ENCODE measurements at places on chromosomes 5 and 9.

DNA sequence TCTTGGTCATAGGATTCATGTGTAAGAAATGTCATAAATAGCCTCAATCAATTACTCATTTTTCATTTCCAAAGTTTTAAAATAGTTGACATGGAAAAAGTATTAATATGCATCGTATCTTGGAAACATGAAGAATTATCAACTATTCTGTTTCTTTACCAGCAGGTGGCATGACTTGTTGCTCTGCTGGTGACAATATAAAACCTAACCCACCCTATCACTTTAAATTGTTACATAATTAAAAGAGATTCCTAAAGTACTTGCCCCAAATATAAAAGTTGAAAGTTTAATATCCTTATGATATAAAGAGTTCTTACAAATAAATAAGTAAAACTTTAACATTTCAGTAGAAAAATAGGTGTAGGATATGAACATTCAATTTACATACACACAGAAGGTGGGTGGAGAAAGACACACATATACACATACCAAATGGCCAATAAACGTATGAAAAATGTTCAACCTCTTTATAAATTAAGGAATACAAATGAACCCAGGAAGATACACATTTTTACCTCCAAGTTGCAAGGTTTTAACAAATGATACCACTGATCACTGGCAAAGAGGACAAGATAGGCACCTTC, 30.6 kb downstream of the MAP1B start:
- no peak for DNase-seq

GRCh38 chr9:4662989-4663792, 1.1 kb downstream of the PLPP6 start:
- DNase-seq: no peak

- no peak for DNase-seq
These were observed 2.9 kb upstream of the C7 start for GRCh38 chr5:40906351-40906751.

- no peak for DNase-seq
These were observed 4.4 kb downstream of the LRRC8A start for GRCh38 chr9:128886211-128886891.

DNA sequence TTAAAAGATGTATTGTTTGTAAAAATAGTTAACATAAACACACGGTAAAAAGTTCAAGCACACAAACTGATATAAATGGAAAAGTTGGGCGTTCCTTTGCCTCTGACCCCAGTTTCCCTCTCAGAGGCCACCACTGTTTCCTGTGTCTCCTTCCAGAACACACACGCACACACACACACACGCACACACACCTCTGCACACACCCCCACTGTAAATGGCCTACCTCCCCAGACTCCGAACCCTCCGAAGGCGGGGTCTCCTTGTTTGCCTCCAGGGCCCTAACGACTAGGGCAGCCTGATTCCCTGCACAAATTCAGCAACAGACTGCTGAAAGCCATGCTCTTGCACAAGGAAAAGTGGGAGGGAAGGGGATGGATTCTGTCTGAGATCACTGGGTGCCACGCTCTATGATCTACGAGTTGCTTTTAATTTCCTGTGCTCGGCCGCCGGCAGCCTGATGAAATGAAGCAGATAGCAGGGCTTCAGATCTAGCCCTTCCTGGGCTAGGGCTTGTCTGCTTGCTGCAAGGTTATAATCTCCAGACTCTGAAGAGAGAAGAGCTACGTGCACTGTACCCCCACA, 184.0 kb upstream of the IL12B start:
- no peak for DNase-seq

DNA sequence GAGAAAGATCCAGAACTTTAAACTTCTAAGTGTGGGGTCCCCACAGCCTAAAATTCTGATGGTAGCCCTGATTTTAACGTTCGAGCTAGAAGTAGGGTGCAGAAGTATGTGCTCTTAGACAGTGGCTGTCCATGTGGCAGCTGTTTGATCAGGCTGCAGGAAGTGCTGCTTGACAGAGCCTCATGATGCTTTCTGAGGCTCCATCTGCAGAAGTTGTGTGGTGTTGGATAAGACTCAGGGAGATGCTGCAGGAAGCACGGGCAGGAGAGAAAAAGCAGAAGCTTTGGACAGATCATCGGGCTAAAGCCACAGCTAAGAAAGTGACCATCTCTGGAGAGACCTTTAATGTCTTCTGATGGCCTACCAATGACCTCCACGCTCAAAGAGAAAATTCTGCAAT, 8.1 kb downstream of the MTMR12 start:
- no peak for DNase-seq

- peak; percentile 77 for DNase-seq
These were observed 99.3 kb downstream of the ACTBL2 start for GRCh38 chr5:57383093-57383861.

- DNase-seq: no peak
These were observed 4.9 kb downstream of the SGCD start for GRCh38 chr5:156331845-156332244.

DNA sequence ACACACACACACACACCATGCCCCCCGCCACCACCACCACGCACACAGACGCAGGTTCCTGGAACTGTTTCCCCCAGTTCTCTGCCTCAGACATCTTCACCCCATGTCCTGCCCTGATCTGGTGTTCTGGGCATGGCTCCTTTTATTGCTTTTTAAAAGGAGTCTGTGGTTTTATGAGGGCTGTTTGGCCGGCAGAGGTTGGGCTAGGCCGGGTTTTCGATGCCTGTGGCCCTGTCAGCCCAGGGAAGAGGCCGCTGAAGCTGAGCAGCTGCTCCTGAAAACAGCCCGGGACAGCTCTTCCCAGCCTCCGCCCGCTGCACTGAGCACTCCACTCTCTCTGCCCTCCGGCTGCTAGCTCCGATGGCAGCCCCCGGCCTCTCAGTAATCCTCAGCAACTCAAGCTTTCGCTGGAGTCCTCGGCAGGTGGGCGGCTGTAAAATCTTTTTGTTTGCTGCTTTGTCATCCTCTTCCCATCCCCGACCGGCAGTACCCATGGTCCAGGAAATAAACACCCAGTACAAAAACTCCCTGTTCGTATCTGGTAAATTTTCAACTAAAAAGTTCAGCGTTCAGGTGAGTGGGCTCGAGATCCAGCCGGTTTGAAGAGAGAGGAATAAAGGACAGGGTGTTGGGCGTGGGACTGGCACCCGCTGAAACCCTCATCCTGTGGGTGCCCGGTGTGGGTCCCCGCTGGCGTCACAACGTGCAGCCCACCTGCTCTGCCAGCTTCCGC, 103.0 kb upstream of the ERCC6L2 start:
- DNase-seq: peak; percentile 54

GRCh38 chr9:114224247-114224610, 68.9 kb downstream of the COL27A1 start:
- peak; percentile 49 for DNase-seq

DNA sequence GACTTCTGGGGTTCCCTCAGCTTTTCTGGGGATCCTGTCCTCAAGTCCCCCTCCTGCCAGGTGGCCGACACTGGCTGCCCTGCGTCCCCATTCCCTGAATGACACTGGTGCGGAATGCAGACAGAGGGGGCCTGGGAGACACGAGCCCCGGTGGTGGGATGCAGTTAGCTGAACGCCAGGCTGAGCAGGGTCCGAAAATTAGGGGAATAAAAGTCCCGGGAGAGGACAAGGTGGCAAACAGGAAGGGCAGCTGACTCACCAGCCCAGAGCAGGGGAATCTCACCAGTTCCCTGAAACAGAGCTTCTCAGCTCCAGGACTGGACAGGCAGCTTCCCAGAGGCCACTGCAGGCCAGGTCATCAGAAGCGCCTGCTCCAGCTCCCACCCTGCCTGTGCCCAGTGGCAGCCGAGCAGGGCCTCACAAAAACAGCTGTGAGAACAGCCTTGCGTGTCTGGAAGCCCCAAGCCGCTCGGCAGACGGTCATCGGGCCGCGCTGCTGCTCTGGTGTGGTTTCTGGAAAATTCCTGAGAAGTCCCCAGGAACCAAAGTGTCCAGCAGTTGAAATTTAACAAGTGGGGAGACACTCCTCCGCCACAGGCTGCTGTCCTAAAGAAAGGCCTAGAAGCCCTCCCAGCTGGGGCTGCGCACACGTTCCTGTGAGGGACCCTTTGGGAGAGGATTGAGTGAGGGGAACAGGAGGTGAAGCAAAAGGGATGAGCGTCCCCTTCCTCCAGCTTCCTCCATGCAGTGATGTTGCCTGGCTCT, 47.6 kb upstream of the EXOC3 start:
- no peak for DNase-seq

GRCh38 chr5:168947212-168947868, 353.6 kb downstream of the SLIT3 start:
- peak; percentile 69 for DNase-seq

DNA sequence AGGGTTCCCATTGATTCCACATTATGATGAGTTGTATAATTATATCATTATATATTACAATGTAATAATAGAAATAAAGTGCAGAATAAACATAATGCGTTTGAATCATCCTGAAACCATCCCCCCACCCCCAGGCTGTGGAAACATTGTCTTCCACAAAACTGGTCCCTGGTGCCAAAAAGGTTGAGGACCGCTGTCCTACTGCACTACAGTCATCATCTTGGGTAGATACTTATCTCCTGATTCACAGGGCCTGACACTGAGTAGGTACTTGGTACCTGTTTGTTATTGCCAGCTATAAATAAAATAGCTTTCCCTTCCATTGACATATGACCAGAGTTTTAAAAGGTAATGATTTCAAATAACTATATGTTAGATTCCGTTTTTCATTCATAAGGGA, 25.6 kb downstream of the ANP32B start:
- no peak for DNase-seq

- DNase-seq: no peak
These were observed 6.1 kb upstream of the TNIP1 start for GRCh38 chr5:151086905-151087360.

- DNase-seq: peak; percentile 79
These were observed 21.5 kb downstream of the TPPP start for GRCh38 chr5:671459-672328.

DNA sequence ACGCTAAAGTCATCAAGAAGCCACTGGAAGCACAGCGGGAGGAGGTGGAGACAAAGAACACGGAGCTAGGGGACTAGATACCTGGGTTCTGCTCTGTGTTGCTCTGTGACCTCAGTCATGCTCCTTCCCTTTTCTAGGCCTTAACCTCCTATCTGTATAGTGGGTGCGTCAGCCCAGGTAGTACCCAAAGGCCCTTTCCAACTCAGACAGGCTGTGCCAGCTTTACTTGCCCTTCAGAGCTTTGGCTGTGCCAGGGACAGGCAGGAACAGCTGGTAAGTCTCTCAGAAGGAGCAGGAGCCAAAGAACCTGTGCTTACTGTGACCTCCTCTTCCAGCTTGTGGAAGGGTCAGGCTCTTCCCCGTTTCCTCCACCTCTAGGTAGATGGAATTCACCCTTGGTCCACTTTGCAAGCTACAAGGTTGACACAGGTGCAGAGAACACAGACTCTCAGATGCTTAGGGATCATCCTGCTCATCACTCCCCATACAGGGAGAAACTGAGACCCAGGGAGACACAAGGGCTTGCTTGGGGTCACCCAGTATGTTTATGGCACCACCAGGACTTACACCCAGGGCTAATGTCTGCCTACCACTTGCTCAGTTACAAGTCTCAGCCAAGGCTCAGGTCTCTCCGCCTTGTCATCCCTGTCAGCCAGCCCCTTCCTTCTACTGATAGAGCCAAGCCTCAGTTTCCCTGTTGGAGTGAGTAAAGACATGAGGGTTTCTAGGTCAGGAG, 1.7 kb downstream of the CCDC69 start:
- DNase-seq: no peak

- DNase-seq: peak; percentile 92
These were observed at the start of gene SLC27A4 for GRCh38 chr9:128339761-128340690. SLC27A4 (plus strand) TSS chr9:128340527; CDS start chr9:128343133, 2,606 bp downstream.

DNA sequence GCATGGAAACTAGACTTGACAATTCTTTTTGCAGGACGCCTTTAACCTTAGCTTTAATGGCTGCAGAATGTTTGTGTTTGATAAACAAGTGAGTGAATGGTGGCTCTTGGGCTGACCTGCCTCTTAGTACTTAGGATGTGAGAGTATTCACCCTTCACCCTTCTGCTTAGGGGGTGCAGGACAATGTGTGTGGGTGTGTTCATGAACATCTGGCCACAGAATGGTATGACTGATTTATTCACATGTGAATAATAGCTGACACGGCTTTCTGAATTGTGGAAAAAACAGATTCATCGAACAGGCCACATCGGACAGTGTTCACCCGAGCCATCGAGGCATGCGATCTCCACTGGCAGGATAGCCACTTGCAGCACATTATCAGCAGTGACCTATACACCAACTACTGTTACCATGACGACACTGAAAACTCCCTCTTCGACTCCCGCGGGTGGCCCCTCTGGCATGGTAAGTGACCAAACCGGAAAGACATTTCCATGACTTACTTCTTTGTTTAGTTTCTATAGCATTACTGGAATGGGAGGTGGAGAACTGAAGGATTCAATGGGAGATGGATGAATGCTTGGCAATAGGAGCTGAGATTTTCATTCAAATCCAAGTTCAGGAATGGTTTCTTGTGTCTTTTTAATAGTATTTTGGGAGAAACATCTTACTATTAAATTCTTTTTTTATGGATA, 193.6 kb downstream of the ZSWIM6 start:
- no peak for DNase-seq

- DNase-seq: no peak
These were observed 853.7 kb downstream of the TAF11L14 start for GRCh38 chr5:18487928-18488480.

- DNase-seq: peak; percentile 13
These were observed 275.5 kb downstream of the ARHGEF28 start for GRCh38 chr5:73901455-73901854.

GRCh38 chr5:14204785-14205321, 61.7 kb downstream of the TRIO start:
- DNase-seq: peak; percentile 48

DNA sequence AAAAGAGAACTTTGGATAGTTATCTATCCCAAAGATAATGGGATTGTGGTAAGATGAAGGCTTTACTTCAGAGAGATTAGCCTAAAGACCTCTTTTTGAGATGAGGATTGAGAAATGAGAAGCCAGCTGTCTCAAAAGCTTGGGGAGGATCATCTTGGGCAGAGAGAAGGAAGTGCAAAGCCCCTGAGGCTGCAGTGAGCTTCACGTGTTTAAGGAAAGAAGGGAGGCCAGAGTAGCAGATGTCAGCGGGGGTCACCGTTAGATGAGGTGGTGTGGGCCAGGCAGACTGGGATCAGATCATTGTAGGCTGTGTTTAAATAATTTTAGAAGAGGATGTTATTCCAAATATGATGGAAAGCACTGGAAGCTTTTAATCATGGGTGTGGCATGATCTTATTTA, 270.1 kb downstream of the ARHGEF28 start:
- DNase-seq: no peak
